MCF 10A (cell line): ENCODE measurements at places on chromosomes 2 and 18. TPM values are rescaled to one million over a fixed set of nuclear protein-coding genes. Genes with fewer than 3 reads are reported as not detected.

The KCNF1 gene
- total RNA-seq: not detected in 2 replicates

GRCh38 chr2:46504685-46505471 lies 25.5 kb downstream of the TMEM247 start:
- H3K4me1 ChIP-seq: no peaks in the 10 kb centered on the region
- no peak for DNase-seq
- H3K4me3 ChIP-seq: no peak overlapping the region
- no peak overlapping the region for H3K27ac ChIP-seq
- no peaks in the 10 kb centered on the region for H3K27me3 ChIP-seq
- H3K36me3 ChIP-seq: no peaks in the 10 kb centered on the region

- H3K36me3 ChIP-seq: no peaks in the 10 kb centered on the region
- H3K27me3 ChIP-seq: no peaks in the 10 kb centered on the region
- DNase-seq: no peak
- H3K4me3 ChIP-seq: no peak overlapping the region
These were observed 276.9 kb downstream of the CAMKMT start for GRCh38 chr2:44638649-44639048.

- H3K27ac ChIP-seq: no peak overlapping the region
- peak; percentile 8 for DNase-seq
- no peaks in the 10 kb centered on the region for H3K4me1 ChIP-seq
- H3K36me3 ChIP-seq: no peaks in the 10 kb centered on the region
These were observed 236.5 kb downstream of the ZNF804A start for GRCh38 chr2:184834699-184835397.

DNA sequence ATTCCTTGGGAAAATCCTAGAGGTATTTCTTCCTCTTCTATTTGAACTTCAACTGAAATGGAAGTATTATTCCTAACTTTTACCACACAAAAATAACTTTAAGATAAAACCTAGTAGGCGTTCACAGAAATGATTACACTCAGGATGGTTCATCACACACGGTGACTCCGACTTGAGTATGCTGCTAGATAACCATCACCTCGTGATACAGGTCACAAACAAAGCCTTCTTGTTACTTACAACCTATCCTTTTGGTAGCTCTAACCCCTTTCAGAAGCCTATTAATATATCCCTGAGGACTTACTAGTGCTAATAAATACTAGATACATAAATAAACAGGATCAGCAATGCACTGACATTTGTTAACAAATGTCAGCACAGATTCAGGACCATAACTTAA lies 101.0 kb upstream of the DNER start:
- no peak overlapping the region for H3K27ac ChIP-seq
- peaks cover 14% of the 10 kb centered on the region for H3K4me1 ChIP-seq
- peaks cover 63% of the 10 kb centered on the region for H3K36me3 ChIP-seq
- no peak overlapping the region for H3K4me3 ChIP-seq
- H3K27me3 ChIP-seq: no peaks in the 10 kb centered on the region

- H3K27ac ChIP-seq: no peak overlapping the region
- peaks cover 13% of the 10 kb centered on the region for H3K36me3 ChIP-seq
- no peaks in the 10 kb centered on the region for H3K27me3 ChIP-seq
- H3K4me3 ChIP-seq: no peak overlapping the region
- DNase-seq: no peak
- no peaks in the 10 kb centered on the region for H3K4me1 ChIP-seq
These were observed 25.2 kb downstream of the EPB41L5 start for GRCh38 chr2:120037995-120038541.

DNA sequence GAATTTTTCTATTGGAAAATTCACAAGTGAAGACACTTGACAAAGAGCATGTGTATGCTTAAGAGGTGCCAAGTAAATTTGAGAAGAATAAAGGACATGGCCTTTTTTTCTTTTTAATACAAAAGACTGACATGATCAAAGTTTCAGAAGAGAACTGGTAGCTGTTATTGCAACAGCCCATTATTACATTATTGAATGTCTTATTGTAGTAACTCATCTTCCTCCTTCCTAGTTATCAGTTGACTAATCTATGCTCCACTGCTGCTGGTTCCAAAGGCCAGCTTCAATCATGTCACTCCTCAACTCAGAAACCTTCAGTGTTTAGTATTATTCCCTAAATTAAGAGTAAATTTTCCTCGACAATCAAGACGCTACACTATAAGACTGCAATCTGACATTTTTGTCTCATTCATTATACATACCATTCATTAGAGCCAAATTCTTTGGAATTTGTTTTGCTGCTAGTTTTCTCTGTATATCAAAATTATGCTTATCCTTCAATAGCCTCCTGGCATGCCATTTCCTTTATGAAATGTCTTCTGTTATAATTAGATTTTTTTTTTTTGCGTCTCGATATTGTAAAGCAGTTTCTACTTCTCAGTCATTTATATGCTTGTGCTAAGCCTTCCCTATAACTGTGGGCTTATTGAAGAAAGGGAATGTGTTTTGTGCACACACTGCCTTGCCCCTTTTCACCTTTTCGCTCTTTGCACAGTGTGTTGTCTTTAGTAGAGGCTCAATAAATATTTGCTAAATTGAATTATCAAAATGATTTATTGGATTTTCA lies 27.9 kb downstream of the ITGA4 start:
- no peaks in the 10 kb centered on the region for H3K27me3 ChIP-seq
- H3K4me1 ChIP-seq: no peaks in the 10 kb centered on the region
- H3K27ac ChIP-seq: no peak overlapping the region
- H3K36me3 ChIP-seq: no peaks in the 10 kb centered on the region
- H3K4me3 ChIP-seq: no peak overlapping the region

- no peaks in the 10 kb centered on the region for H3K27me3 ChIP-seq
- H3K4me1 ChIP-seq: peaks cover 24% of the 10 kb centered on the region
- DNase-seq: peak; percentile 67
- no peak overlapping the region for H3K27ac ChIP-seq
- H3K4me3 ChIP-seq: no peak overlapping the region
These were observed 23.1 kb upstream of the DSG3 start for GRCh38 chr18:31424383-31424988.
